Kidney epithelial cell (primary cell): ENCODE measurements at places on chromosomes 2 and 18. TPM values are rescaled to one million over a fixed set of nuclear protein-coding genes. Genes with fewer than 3 reads are reported as not detected.

GRCh38 chr18:12921178-12921577 lies 26.6 kb upstream of the SEH1L start:
- DNase-seq: no peak

GRCh38 chr2:164810843-164811242 lies 30.8 kb downstream of the COBLL1 start:
- DNase-seq: no peak

- DNase-seq: no peak
These were observed 643.9 kb upstream of the VRK2 start for GRCh38 chr2:57402755-57403154.

- no peak for DNase-seq
These were observed 2.8 kb downstream of the C1D start for GRCh38 chr2:68059784-68060525.

Gene HOXD4
- total RNA-seq: 5.4 and 13.8 TPM in 2 replicates

Gene NEURL3
- 16.8 and 18.6 TPM in 2 replicates for total RNA-seq

GRCh38 chr18:70405052-70405451 lies 116.2 kb downstream of the SOCS6 start:
- DNase-seq: no peak

Gene ANKRD44
- total RNA-seq: 2.4 and 4.3 TPM in 2 replicates

DNA sequence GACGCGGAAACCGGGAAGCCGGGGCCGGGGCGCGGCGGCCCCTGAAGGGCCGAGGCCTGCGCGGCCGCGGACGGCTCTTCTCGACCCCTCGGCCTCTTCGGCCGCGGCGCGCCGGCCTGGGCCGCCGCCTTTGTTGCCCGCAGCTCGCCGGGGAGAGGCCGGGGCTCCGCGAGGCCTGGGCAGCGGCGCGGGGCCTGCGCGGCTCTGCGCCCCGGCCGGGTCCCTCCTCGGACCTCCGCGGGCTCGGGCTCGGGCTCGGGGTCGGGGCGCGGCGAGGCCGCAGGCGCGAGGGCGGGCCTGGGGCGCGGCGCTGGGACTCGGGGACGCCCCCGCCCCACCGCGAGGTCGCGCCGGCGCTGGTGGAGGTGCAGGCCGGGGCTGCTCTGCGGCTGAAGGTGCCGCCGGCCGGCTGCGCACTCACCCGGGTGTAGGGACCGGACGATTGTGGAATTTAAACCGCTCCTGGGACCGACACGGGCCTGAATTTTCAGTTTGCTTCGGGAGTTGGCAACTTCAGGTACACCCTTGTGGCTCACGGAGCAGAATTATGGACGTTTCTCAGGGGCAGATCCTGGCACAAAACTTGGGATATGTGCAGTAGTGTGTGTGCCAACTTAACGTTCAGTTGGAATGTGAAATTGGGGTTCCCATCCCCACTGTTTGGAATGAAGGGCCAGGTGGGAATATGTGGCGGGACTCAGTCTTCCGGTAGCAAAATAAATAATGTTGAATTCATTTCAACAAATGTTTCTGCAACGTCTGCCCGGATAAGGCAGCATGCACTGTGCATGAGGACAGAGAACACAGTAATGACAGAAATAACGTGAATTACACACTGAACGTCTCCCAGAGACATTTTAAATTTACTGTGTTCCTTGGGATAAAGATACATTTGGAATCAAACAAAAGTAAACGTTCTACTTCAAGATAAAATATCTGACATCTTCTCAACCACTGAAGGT lies 787 bp downstream of the SOCS6 start:
- no peak for DNase-seq

Gene MC2R
- not detected in 2 replicates for total RNA-seq

GRCh38 chr18:74589021-74589420 lies 8.6 kb upstream of the ZNF407 start:
- DNase-seq: no peak

- no peak for DNase-seq
These were observed 87.9 kb upstream of the NT5C1B start for GRCh38 chr2:18677280-18677679.

GRCh38 chr2:156430980-156431358 lies 5.2 kb upstream of the GPD2 start:
- DNase-seq: peak; percentile 45

Gene RFTN2
- total RNA-seq: under 0.01 and 0.07 TPM in 2 replicates

DNA sequence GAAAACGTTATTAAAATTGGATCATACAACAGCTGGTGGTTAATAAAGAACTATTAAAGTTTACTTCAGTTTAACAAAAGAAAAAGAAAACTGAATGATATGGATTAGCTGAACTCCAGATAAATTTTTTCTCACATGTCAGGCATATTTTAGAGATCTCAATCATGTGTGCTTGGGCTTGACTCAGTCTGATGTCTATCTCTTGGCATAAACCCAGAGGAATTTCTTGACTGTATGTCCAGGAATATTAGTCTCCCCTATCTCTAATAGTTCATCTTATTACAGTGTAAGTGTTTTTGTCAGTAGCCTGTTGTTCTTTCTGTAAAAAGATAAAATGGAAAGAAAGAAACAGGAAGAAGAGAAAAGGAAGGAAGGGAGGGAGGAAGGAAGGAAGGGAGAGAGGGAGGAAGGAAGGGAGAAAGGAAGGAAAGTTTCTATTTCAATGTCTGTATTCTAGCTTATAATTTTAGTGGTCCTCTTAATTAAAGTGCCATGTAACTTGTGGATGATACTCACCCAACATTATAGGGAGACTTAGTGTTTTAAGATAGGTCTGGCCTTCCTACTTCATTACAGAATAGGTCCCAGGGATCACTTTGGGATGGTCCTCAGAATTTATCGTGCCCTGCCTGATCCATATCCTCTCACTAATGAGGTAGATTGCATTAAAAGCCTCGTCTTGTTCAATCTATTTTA lies 99.7 kb upstream of the UGP2 start:
- DNase-seq: no peak

DNA sequence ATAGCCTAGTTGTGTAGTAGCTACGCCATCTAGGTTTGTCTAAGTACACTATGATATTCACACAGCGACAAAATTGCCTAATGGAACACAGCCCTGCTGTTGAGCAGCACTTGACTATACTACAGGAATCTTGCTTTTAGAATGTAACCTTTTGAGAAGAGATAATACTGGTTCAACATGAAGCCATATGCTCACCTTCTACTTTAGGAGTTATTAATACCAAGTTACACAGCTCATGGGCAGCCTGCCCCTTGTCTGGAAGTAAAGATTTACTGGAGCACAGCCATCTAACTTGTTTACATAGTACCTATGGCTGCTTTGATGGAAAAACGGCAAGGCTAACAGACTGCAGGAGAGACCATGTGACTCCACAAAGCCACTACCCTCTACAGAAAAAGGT lies 174.8 kb downstream of the DYM start:
- no peak for DNase-seq

Gene RPRD1A
- 58.6 and 64.8 TPM in 2 replicates for total RNA-seq

Gene SIX3
- total RNA-seq: not detected in 2 replicates

Gene GCG
- total RNA-seq: not detected in 2 replicates

Gene BIN1
- total RNA-seq: 90.9 and 98.5 TPM in 2 replicates

- DNase-seq: no peak
These were observed 323.0 kb downstream of the PTPRM start for GRCh38 chr18:7890075-7890474.

DNA sequence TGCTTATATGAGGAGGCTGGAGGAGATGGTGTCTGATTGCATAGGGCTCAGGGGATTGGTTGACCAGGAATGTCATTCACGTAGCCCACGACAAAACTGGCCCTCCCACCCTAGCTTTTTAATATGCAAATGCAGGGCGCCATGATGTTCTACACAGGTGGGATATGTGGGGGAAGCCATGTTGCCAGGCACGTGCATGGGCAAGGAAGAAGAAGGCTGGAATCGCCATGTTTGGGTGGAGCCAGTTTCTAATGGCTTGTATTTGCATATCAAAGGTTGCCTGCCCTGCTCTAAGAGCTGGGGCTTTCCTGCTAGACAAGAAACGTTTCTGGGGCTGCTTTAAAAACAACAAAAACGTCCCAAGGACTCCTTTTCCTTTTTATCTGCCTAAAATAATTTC lies 26.5 kb upstream of the LINC00305 start:
- no peak for DNase-seq
